ENCODE measurements at places on chromosomes 7 and 10. TPM values are rescaled to one million over a fixed set of nuclear protein-coding genes. Genes with fewer than 3 reads are reported as not detected.

- peak within 1 kb of the TSS; percentile 39 for H3K4me3 ChIP-seq
- H3K36me3 ChIP-seq = no peaks in the 10 kb centered on the region
- no peak within 1 kb of the TSS for H3K27ac ChIP-seq
- H3K27me3 ChIP-seq = peaks cover 22% of the 10 kb centered on the region
- peaks cover 25% of the 10 kb centered on the region for H3K4me1 ChIP-seq
Observed at GRCh38 chr7:121328508-121329190, at the start of gene WNT16. WNT16 (plus strand) TSS chr7:121329000; CDS start chr7:121329293, 293 bp downstream.

GRCh38 chr10:95183271-95184230, 10.5 kb upstream of the ACSM6 start:
- peak; percentile 83 for DNase-seq
- H3K4me3 ChIP-seq = peak overlapping the region; percentile 74
- H3K27me3 ChIP-seq = no peaks in the 10 kb centered on the region
- H3K27ac ChIP-seq = peak overlapping the region; percentile 76
- no peaks in the 10 kb centered on the region for H3K36me3 ChIP-seq

DNA sequence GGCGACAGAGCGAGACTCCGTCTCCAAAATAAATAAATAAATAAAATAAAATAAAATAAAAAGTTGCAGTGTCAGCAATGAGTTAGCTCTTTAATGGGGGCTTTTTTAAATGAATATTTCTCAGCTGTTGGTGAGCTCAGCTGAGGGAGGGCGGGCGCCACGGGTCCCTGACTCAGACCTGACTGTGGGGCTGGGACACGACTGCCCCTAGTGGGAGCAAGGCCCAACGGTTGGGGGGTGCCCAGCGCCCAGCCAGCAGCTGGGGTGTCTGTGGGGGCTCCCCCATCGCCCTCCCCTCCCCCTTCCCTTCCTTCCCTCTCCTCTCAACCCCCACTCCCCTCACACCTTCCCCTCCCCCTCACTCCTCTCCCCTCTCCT, 46.6 kb downstream of the PWWP2B start:
- H3K27me3 ChIP-seq = no peaks in the 10 kb centered on the region
- H3K27ac ChIP-seq = no peak overlapping the region
- no peaks in the 10 kb centered on the region for H3K4me1 ChIP-seq
- no peak overlapping the region for H3K4me3 ChIP-seq

- no peaks in the 10 kb centered on the region for H3K36me3 ChIP-seq
- H3K27ac ChIP-seq = peak overlapping the region; percentile 44
- no peak for DNase-seq
- H3K4me3 ChIP-seq = no peak overlapping the region
- H3K4me1 ChIP-seq = peaks cover 33% of the 10 kb centered on the region
Observed at GRCh38 chr7:54811041-54811845, 52.2 kb upstream of the SEC61G start.

Gene PTPN12
- total RNA-seq = 60.6 TPM

Measured in heart left ventricle (tissue), 16 donors.